ENCODE measurements at places on chromosomes 2 and 18. TPM values are rescaled to one million over a fixed set of nuclear protein-coding genes. Genes with fewer than 3 reads are reported as not detected.

DNA sequence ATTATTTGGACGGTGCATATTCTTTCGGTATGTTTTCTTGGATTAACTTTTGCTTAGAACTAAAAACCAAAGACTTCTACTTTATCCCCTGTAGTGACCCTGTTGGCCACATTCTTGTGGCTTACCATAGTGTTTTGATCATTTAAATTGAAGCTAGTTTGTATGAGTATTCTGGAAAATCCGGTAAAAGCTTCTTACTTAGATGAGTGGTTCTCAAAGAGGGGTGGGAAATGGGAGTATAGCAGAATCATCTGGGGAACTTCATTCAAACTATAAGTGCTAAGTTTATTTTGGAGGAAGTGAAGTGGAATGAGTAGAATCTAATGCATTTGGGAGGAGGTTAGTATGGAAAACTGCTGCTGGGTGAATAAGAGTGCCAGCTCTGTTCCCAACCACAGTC is 3.8 kb downstream of the PPP1CB start:
- no peak for DNase-seq

DNA sequence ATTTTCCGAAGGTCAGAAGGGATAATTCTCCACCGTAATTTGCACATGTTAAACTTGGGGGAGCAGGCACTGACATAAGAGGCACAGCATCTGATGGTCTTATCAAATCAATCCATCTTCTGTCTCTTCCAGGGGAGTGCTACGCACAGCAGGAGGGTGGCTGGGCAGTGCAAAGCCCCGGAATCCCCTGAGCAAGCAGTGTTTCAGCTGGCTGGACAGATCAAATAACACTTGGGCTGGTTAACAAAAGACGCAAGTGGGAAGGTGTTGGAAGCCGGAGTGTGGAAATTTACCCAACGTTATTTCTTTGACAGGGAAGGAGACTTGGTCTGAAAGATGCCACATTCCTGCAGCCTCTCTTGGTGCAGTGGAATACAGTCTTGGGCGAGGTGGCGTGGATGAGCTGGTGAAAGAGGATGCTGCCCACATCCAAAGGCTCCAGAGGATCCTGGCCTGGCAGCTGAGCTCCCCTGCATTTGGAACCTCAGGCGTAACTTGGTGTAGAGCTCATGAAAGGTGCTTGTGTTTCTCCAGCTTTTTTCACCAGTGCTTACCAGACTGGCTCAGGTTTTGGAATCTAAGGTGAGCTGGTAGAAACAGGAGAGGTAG is 103.0 kb downstream of the MAPK4 start:
- DNase-seq = no peak

- DNase-seq = no peak
These were observed 25.0 kb downstream of the DNER start for GRCh38 chr2:229689307-229689839.

DNA sequence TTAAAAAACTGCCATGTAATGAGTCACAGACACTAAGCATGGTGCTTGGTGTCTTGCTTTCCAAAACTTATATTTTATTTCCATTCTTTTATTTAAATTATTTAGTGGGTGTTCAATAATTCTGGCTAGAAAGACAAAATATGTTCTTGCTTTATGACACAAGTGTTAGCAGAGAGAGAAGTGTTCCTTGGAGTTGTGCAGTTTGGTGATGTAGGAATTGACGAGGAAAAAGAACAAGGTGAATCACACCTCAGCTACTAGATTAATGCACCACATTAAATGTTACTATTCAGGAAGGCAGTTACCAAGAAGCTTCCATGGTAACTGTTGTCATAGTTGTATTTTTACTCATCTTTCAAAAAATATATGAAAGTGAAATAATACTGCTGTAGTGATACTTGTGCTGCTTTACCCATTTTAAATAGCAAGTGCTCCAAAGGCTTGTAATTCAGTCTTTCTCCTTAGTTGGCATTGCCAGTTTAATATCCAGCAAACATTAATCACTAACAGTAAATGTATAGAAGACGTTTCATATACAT is 28.3 kb downstream of the ADAM23 start:
- DNase-seq = no peak

DNA sequence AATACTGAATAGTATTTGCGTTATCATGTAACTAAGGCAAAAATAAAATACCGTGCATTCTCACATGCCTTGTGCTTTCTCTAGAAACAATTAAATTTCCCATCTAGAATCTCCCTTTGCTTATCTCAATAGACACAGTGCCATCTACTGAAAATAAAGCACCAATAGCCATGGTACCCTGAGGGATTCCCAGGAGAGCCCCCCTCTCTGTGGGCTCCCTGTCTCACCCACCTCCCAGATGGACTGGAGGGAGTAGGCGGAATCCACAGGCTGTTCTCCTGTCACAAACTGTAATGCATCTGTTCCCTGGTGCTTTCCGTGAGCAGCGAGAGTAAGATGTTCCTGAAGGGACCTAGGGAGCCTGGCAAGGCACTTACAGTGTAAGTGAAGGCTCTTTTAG is 112.4 kb upstream of the UPP2 start:
- DNase-seq = no peak

DNA sequence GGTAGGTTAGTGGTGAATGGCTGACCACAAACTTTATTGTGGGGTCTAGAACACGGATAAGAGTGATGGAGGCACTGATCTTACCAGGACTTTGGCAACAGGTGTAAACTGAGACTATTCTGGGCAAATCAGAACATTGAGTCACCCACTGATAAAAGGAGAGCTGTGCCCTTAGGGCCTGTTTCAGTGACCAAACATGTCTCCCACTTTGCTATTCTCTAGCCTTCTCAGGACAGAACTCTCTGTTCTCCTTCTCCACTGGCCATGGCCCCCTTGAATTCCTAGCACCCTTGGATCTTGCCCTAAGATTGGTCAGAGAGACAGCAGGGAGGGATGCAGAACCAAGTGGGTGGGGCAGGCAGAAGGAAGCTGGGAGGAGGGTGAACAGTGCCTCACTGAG is 18.3 kb downstream of the TRPM8 start:
- no peak for DNase-seq

GRCh38 chr2:33485051-33485450 is 8.6 kb downstream of the RASGRP3 start:
- no peak for DNase-seq

- DNase-seq = no peak
These were observed 457.4 kb upstream of the DSEL start for GRCh38 chr18:67973916-67974315.

DNA sequence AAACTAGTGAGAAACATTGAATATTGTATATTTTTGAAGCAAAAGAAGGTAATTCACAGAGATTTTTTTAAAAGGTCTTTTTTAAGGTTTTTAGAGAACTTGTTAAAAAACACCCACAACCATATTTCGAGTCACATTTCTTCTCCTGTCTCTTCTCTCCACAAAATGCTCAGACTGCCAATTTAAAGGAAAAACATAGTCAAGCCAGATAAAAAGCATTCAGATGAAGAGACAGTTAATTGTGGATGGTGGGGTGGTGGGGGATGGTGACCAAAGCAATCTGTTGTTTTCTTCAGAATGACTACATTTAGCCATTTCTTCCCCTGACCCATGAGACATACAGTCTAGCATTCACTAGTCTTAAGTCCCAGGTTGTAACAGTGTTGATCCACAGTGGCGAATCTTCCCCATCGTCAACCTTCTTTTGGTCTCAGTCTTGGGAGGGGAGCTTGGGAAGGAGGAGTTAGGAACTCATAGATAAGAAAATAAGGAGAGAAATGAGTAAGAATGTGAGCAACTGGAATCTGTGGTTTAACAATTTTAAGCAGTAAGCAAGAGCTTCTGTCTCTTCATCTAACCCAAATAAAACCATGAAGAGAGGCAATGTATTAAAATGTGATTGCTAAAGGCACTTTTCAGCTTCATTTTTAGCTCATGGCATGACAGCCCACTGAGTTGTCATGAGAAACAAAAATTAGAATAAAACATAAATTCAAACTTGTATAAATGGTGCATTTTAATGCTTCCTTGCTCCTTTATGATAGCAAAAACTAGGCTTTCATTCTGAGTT is 413.7 kb upstream of the FSHR start:
- DNase-seq = no peak

DNA sequence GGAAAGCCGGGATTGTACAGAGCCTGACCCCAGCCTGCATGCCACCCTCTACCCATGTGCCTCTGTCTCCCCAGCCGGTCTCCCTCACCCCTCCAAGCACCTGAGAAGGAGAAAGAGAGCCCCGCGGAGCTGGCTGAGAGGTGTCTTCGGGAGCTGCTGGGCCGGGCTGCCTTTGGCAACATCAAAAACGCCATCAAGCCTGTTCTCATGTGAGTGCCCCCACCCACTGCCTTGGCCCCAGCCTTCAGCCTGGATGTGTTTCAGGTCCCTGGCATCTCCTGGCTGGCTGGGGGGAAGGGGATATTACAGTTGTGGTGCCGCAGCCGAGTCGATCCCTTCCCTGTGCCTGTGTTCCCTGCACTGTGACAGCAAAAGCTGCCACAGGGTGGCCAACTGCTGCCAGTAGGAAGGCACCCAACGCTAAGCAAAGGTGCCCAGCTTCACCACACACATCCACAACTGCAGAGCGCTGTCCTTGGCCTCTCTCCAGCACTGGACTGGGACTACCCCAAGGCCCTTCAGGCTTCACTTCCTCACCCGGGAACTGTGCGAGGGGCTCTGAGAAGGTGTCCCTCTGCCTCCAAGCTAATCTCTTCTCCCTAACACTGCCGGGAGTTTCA is 38.4 kb downstream of the POMC start:
- DNase-seq = no peak

- DNase-seq = no peak
These were observed 600.1 kb upstream of the RAB6C start for GRCh38 chr2:129379411-129379810.

- no peak for DNase-seq
These were observed 794.8 kb downstream of the SATB2 start for GRCh38 chr2:198662905-198663304.

GRCh38 chr2:55885127-55885943 is 38.2 kb downstream of the EFEMP1 start:
- peak; percentile 66 for DNase-seq

DNA sequence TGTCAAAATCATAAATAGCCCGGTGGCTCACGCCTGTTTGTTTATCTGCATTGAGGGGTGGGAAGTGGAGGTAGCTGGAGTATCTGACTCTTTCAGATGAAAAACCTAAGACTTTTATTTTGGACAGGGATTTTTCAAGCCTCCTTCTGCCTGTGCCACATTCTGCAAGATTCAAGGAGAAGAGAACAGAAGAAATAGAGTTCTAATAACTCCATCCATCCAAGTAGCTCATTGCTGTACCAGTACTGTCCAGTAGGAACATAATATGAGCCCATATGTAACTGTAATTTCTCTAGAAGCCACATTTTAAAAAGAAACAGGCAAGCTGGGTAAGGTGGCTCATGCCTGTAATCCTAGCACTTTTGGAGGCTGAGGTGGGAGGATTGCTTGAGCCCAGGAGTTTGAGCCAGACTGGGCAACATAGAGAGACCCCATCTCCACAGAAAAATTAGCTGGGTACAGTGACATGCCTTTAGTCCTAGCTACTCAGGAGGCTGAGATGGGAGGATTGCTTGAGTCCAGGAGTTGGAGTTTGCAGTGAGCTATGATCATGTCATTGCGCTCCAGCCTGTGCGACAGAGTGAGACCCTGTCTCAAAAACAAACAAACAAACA is 35.4 kb upstream of the NT5DC4 start:
- DNase-seq = no peak

GRCh38 chr2:238848976-238849853 is 1.3 kb downstream of the TWIST2 start:
- no peak for DNase-seq

The ICA1L gene
- 1.8 TPM for total RNA-seq

The CD8B gene
- not detected for total RNA-seq

The SLC23A3 gene
- total RNA-seq = 0.59 TPM

The MC2R gene
- not detected for total RNA-seq

The GALNT3 gene
- 0.13 TPM for total RNA-seq

The IL36B gene
- total RNA-seq = not detected

The SLC8A1 gene
- total RNA-seq = 12.5 TPM

The PPIL3 gene
- 19.1 TPM for total RNA-seq

The DPP4 gene
- total RNA-seq = 6.0 TPM

The EMILIN2 gene
- total RNA-seq = 11.8 TPM

The PDE1A gene
- 0.28 TPM for total RNA-seq

All from pulmonary artery endothelial cell (primary cell).